ENCODE measurements at places on chromosomes 4 and X. TPM values are rescaled to one million over a fixed set of nuclear protein-coding genes. Genes with fewer than 3 reads are reported as not detected.
A peak's percentile ranks its signal among the peaks of the same experiment; 100 is the strongest.

The PDGFRA gene
- total RNA-seq, result 10.8 TPM

The LDOC1 gene
- total RNA-seq, result 12.4 TPM

DNA sequence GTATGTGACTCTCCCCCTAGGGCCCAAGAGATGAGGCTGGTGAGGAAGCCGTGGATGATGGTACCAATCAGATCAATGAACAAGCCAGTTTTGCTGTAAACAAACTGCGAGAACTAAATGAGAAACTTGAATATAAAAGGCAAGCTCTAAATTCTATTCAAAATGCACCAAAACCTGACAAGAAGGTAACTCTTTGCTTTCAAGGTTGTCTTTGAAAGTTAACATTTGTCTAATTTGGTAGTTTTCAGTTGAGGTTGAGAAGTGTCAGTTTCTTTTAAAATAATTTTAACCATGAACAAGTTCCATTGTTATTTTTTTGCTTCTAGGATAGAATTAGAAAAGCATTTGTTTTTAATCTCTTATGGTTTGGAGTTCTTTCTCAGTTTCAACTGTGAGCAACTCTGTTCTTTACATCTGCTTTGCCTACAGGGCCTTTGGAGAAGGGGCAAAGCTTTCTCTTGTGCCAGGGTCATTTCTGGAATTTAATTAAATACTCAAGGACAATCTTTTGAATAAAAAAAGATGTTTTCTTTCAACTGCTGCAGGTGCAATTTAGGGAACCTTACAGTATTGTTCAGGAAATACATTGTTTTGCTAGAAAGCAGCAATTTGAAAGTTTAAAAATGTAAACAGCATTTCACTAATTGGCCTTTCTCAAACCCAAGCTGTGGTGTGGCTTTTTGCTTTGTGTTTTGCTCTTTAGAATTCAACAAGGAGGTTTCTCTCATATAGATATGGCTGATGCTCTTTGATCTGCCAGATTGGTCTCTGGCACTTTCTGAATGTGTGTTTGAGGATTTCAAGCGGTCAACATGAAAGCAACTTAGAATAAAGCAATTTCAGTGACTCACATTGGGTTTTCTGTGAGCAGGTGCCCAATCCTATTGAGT is 62.9 kb downstream of the LRP2BP start:
- peak overlapping the region; percentile 48 for H3K27ac ChIP-seq
- peaks cover 15% of the 10 kb centered on the region for H3K4me1 ChIP-seq

DNA sequence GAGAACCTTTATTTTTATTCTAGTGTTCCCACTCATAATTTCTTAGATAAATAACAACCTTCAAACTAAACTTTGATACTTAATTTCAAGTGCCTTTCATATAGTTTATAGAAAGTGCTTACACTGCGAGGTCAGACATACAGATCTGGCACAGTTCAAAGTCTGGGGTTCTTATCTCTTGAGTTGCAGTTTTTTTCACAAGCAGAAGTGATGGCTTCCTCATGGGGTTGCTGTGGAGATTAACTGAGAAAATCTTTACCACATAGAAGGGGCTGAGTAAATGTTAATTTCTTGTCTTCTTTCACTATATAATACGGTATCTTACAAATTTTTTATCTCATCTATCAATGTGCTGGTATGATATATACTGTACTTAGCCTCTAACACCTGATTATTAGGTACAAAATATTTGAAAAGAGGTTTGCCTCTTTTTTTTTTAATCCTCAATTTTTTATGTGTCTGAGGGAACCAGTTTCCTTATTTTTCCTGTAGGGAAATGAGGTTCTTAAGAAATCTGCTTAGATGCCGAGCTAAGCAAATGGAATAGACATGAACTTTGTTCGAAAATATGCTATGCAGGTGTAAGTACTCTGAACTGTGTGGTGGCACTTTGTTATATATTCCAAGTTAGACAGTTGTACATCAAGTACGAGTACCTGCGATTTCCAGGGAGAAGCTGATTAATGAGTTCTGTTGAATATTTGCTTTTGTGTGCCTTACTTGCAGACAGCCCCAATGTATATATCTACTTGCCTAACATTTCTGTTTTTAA is 3.3 kb downstream of the ING2 start:
- no peaks in the 10 kb centered on the region for H3K27me3 ChIP-seq
- H3K27ac ChIP-seq, result no peak overlapping the region
- no peak overlapping the region for H3K4me3 ChIP-seq
- peaks cover 18% of the 10 kb centered on the region for H3K4me1 ChIP-seq
- peaks cover 4% of the 10 kb centered on the region for H3K36me3 ChIP-seq
- DNase-seq, result no peak

DNA sequence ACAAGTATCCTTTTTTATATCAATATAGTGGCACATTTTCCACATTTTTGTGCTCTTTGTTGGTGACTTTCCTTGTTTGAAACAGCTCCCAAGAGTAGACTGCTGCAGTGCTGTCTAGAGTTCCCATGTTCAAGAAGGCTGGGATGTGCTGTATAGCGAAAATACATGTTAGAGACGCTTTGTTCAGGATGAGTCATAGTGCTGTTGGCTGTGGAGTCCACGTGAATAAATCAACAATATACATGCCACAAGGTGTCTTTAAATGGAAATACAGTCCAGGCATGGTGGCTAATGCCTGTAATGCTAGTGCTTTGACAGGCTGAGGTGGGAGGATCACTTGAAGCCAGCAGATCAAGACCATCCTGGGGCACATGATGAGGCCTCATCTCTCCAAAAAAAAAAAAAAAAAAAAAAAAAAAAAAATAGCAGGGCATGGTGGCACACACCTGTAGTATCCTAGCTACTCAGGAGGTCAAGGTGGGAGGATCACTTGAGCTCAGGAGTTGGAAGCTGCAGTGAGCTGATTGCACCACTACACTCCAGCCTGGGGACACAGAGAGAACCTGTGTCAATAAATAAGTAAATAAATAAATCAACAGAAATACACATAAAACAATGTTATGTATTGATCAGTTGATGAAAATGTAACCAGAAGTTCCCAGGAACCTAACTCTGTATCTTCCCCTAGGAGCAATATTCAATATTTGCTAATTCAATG is 256.8 kb upstream of the STS start:
- no peak for DNase-seq
- H3K36me3 ChIP-seq, result no peaks in the 10 kb centered on the region
- no peak overlapping the region for H3K27ac ChIP-seq
- no peak overlapping the region for H3K4me3 ChIP-seq

- no peak overlapping the region for H3K27ac ChIP-seq
- H3K4me1 ChIP-seq, result no peaks in the 10 kb centered on the region
- H3K4me3 ChIP-seq, result no peak overlapping the region
- no peaks in the 10 kb centered on the region for H3K36me3 ChIP-seq
- H3K27me3 ChIP-seq, result no peaks in the 10 kb centered on the region
Measured at GRCh38 chr4:833731-834367, 7.9 kb upstream of the CPLX1 start.

- no peak overlapping the region for H3K27ac ChIP-seq
- no peaks in the 10 kb centered on the region for H3K36me3 ChIP-seq
- no peaks in the 10 kb centered on the region for H3K4me1 ChIP-seq
- DNase-seq, result peak; percentile 62
- no peak overlapping the region for H3K4me3 ChIP-seq
Measured at GRCh38 chrX:39152106-39152649, 350.9 kb downstream of the MID1IP1 start.

- no peak overlapping the region for H3K4me3 ChIP-seq
- DNase-seq, result no peak
- H3K27ac ChIP-seq, result 0 out of 2 replicates have a peak overlapping the region, but pooled peaks have one; percentile 2
- peaks cover 5% of the 10 kb centered on the region for H3K4me1 ChIP-seq
Measured at GRCh38 chr4:145870155-145871020, 68.2 kb downstream of the ZNF827 start.

DNA sequence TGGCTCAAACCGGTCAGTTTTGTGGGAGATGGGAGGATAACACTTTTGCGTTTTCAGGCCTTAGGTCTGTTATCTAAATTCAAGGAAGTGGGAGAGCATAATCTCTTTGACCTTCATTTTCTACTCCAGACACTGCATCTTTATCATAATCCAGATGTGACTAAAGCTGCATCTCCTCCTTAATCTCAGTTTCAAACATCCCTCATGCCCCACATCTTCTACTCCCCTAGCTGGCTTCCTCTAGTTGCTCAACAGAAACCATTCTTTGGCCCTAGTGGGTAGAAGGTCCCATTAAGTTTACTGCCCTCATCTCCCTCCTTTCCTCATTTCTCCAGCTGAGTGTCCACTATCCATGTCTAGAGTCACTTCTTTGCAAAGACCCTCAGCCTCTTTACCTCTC is 18.8 kb upstream of the RASL11B start:
- no peak overlapping the region for H3K4me3 ChIP-seq
- H3K4me1 ChIP-seq, result peaks cover 29% of the 10 kb centered on the region
- H3K27ac ChIP-seq, result no peak overlapping the region
- DNase-seq, result no peak

DNA sequence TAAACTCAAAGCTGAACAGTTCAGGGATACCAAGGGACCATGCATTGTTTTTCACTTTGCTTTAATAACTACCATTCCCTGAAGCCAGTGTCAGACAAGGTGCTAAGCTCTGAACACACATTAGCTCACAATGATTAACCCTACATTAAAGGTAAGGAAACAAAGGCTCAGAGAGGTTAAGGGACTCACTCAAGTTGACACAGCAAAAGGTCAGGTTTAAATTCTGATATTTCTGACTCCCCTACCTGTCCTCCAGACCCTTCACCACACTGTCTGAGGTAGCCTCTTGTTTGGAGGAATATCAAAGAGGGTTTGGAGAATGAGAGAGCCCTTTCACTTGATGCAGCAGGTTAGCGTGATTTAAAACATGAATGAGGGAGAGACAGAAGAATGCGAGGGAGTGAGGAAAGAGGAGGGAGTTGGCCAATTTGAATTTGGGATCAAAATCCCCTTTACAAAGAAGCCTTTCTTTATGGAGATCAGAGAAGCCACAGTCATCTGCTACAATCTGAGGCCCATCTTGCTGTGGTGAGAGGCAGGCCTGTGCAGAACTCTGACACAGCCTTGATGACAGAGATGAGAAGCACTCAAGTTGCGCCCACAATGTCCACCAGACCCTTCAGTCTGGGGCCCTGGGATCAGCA is 103.5 kb downstream of the FHDC1 start:
- no peak overlapping the region for H3K27ac ChIP-seq
- no peak for DNase-seq
- H3K36me3 ChIP-seq, result peaks cover 12% of the 10 kb centered on the region
- H3K27me3 ChIP-seq, result no peaks in the 10 kb centered on the region
- peaks cover 17% of the 10 kb centered on the region for H3K4me1 ChIP-seq
- H3K4me3 ChIP-seq, result no peak overlapping the region

Measured in GM23338 (cell line).